ENCODE measurements at places on chromosomes 2 and 18. TPM values are rescaled to one million over a fixed set of nuclear protein-coding genes. Genes with fewer than 3 reads are reported as not detected.
A peak's percentile ranks its signal among the peaks of the same experiment; 100 is the strongest.

The CNTNAP5 gene
- total RNA-seq: not detected

GRCh38 chr2:239275847-239276831 is 124.7 kb downstream of the HDAC4 start:
- DNase-seq: peak; percentile 1

GRCh38 chr2:120631724-120632123 is 103.9 kb upstream of the GLI2 start:
- no peak for DNase-seq

GRCh38 chr18:54117853-54118773 is 106.4 kb downstream of the MBD2 start:
- DNase-seq: no peak

Data from activated CD8-positive, alpha-beta T cell treated with anti-CD3 and anti-CD28 coated beads for 36 hours (primary cell).